Naive B cell (primary cell): ENCODE measurements at places on chromosomes 4 and X. TPM values are rescaled to one million over a fixed set of nuclear protein-coding genes. Genes with fewer than 3 reads are reported as not detected.

The BEX4 gene
- polyA plus RNA-seq = 102 TPM

GRCh38 chrX:64394874-64395567, at the start of gene MTMR8:
MTMR8 (minus strand) TSS chrX:64395452; CDS start chrX:64395363, 89 bp downstream.
- peak; percentile 70 for DNase-seq

- DNase-seq = no peak
Observed at GRCh38 chr4:121011138-121011537, 61.2 kb downstream of the NDNF start.

The CLDN22 gene
- not detected for polyA plus RNA-seq

- no peak for DNase-seq
Observed at GRCh38 chr4:126364311-126364911, 1049.7 kb downstream of the FAT4 start.

- no peak for DNase-seq
Observed at GRCh38 chr4:101027721-101028120, 319.6 kb downstream of the PPP3CA start.

GRCh38 chr4:145494666-145495270, 13.1 kb downstream of the SMAD1 start:
- no peak for DNase-seq

The BEND2 gene
- not detected for polyA plus RNA-seq

- DNase-seq = no peak
Observed at GRCh38 chrX:65522739-65523372, 11.7 kb downstream of the LAS1L start.

DNA sequence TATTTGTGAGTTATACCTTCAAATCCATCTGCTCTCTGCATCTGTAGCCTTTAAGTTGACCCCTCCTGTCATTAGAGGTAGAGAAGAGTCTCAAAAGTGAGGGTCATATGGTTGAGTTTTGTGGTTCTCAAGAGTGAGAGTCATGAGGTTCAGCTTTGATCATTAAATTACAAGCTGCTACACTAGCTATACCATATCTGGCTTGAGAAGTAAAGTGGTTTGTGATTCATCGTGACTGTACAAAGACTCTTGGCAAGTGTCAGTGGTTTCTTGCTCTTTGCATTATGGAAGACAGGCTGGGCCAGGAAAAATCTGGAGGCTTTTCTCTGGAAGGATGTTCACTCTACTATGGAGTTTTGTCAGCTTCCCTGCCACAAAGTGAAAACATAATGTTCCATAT, 170.6 kb downstream of the ZC4H2 start:
- DNase-seq = no peak

The NR0B1 gene
- polyA plus RNA-seq = not detected

The MAGEA10 gene
- not detected for polyA plus RNA-seq

- DNase-seq = no peak
Observed at GRCh38 chr4:7414736-7415510, 19.8 kb downstream of the PSAPL1 start.

GRCh38 chr4:2878346-2878745, 34.7 kb downstream of the ADD1 start:
- no peak for DNase-seq

GRCh38 chrX:153526042-153526441, 8.6 kb downstream of the ATP2B3 start:
- DNase-seq = no peak

DNA sequence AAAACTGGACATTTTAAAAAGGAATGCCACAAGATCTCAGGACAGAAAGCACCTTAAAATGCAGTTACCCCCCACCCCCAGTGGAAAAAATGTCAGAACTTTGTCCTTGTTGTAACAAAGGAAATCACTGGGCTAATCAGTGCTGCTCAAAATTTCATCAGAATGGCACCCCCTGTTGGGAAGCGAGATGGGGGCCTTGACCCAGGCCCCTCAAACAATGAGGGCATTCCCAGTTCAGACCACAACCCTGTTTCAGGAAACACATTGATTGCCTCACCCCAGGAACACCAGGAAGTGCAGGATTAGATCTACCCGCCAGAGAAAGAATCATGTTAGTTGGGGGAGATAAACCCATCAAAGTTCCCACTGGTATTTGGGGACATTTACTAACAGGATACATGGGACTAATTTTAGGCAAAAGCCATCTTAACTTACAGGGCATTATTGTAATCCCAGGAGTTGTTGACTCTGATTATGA, 16.4 kb downstream of the SPIN2B start:
- DNase-seq = no peak

DNA sequence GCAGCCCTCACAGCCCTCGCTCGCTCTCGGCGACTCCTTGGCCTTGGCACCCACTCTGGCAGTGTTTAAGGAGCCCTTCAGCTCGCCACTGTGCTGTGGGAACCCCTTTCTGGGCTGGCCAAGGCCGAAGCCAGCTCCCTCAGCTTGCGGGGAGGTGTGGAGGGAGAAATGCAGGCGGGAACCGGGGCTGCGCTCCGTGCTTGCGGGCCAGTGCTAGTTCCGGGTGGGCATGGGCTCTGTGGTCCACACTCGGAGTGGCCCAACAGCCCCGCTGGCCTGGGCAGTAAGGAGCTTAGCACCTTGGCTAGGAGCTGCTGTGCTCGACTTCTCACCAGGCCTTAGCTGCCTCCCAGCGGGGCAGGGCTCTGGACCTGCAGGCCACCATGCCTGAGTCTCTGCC, 192.6 kb downstream of the COX18 start:
- DNase-seq = no peak

The FAM53A gene
- 2.7 TPM for polyA plus RNA-seq

The ADH7 gene
- polyA plus RNA-seq = not detected

DNA sequence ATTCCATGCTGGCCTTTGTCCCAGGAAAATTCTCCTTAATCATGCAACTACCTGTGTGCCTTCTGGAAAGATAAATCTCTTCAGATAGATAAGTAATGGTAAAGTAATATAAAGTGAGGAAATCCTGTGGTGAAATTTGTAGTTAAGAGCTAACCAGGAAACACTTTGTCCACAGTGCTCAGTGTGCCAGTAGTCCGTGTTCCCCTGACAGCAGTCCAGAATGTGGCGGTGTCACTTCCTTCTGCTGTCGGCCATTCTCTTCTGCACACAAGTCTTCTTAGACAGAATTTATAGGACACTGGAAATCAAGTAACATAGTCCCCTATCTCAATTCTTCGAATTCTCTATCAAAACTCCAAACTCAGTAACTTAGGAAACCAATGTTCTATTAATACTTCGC, 5.7 kb upstream of the CXXC4 start:
- no peak for DNase-seq

The PTTG2 gene
- polyA plus RNA-seq = 0.89 TPM

The FOXR2 gene
- polyA plus RNA-seq = not detected

The CXorf49 gene
- polyA plus RNA-seq = not detected

The EDA2R gene
- polyA plus RNA-seq = 0.42 TPM

- no peak for DNase-seq
Observed at GRCh38 chr4:140297221-140297570, 76.2 kb upstream of the SCOC start.

The PIR gene
- not detected for polyA plus RNA-seq

The GAGE12J gene
- not detected for polyA plus RNA-seq

DNA sequence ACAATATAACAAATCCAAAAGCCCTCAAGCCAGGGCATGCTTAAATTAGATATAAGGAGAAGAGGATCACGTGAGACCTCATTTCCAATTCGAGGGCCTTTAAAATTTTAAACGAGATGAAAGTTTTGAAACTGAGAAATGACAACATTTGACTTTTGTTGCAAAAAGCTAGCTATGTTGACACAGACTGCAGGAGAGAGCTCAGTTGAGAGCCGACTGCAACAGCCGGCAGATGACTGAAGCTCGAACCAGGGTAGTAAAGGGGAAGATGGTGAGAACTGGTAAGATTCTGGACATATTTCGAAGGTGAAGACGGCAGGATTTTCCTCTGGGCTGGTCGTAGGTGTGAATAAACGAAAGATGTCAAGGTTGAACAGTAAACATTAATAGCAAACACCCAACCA, 773 bp downstream of the PRMT9 start:
- DNase-seq = peak; percentile 9

The SPON2 gene
- polyA plus RNA-seq = 1.5 TPM

- DNase-seq = no peak
Observed at GRCh38 chr4:183985786-183986185, 80.7 kb downstream of the STOX2 start.

GRCh38 chr4:108201774-108202173, 33.0 kb upstream of the LEF1 start:
- DNase-seq = no peak

DNA sequence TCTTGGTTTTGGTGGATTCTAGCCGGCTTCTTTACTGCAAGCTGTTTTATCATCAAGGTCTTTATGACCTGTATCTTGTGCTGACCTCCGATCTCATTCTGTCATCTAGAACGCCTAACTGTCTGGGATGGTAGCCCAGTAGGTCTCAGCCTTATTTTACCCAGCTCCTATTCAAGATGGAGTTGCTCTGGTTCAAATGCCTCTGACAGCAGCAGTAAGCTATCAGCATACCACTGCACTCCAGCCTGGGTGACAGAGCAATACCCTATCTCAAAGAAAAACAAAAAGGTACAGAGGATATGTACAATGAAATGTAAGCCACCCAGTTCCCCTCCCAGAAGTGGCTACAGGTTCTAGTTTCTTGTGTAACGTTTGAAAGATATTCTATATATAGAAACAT, 36.1 kb downstream of the HERC6 start:
- no peak for DNase-seq

DNA sequence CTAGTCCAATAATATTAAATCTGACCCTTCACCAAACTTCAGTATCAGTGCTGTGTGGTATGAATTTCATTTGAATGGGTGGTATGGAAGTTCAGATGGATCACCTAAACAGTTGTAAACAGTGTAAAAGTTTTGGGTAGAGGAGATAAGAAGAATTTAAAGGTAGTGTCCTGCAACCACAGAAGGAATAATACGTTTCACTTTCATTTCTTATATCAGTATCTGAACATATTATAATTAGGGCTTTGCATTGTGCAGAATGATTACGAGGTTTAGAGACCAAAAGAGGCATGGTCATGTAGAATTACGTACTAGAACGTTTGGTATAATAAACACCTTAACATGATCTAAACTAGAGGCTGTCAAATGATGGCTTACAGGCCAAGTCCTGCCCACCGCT, 116.1 kb downstream of the PDLIM5 start:
- no peak for DNase-seq

- DNase-seq = no peak
Observed at GRCh38 chr4:52848254-52848653, 13.9 kb upstream of the RASL11B start.

DNA sequence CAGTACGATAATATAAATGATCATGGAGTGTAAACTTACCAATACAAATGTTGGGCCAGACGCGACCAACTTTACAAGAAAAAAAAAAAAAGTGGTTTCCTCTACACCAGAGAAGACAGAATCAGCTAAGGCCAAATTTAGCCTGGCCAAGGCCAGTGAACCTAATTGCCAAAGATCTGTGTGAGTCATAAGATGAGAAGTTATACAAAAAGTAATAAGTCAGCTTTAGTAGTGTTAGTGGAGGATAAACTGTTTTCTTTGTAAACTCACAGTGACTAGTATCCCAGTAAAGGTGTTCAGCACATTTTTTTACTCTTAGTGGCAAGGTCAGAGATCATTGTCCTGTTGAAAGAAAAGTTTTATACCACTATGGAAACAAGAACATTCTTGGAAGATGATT, 531.4 kb upstream of the TECRL start:
- DNase-seq = no peak

- no peak for DNase-seq
Observed at GRCh38 chr4:37475087-37475486, 211.1 kb downstream of the RELL1 start.

The XAGE1A gene
- not detected for polyA plus RNA-seq

The INTS6L gene
- 5.7 TPM for polyA plus RNA-seq

DNA sequence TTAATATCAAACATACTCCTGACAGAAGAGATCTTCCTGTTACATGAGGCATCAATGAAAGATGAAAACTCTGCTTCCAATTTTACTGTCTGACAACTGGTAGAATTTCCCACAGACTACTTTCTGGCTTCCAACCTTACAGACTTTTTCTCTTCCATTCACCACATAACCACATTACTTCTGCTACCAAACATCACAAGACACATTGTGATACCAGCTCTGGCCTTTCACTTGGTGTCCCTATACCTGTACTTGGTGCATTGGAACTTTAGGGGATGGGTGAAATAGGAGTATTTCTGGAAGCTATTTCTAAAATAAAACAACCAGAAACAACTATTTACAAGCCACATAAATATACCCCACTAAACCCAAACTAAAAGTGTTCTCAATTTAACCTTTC, 20.5 kb downstream of the AMTN start:
- no peak for DNase-seq

The RBM3 gene
- 231 TPM for polyA plus RNA-seq

The NEIL3 gene
- polyA plus RNA-seq = not detected

DNA sequence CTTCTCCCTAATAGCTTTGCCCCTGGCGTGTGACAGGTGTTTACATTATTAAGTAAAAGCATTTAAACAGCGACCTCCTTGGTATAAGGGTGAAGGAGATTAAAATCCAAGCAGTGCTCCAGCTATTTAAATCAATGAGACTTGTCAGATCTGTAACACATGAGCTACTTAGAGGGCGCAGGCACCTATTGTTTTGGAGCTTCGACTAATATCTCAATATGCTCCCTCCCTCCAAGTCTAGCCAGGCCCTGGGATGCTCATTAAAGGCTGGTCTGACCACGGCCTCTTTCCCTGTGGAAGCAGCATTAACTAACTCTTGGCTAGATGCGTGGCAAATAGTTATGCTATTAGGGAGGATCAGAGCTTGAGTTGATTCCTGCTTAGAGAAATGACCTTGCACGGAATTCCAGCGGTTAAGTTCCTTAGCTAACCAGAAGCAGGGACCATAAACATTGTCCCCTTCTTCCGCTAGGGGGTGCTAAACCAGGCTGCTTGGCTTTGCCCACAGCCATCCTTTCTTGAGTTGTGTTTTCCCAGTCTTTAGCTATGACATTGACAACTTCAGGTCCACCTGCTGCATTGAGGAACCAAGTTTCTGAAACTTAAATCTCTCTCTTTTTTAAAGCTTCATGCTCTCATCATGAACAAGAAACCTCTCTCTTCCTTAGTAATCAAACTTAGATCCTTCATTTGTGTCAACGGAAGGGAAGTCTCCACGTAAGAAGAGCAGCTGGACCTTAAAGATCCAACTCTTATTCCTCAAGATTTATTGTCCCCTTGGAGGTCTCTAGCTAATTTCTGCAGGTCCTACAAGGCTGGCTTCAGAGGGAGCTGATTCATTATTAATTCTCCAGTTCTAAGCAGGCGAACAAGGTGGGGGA, 80.7 kb upstream of the IGFBP7 start:
- no peak for DNase-seq

DNA sequence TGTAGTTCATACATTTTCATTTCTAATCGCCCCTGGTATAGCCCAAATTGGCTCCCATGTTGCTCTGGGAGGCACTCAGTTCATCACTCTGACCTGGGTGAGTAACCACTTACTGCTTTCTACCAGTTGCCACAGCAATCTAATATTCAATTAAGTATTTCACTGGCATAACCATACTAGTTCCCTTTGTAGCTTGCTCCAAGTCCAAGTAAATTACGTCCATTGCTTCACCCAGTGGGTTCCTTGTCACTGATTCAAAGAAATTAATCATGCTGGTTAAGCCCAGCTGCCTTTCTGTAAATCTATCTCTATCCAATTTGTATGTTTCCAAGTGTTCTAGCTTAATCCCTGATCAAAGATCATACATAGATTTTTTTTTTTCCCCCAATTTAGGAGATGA, 92.0 kb upstream of the CBR4 start:
- no peak for DNase-seq

The TMEM156 gene
- polyA plus RNA-seq = 150 TPM
